ENCODE measurements at places on chromosomes 1 and 21. TPM values are rescaled to one million over a fixed set of nuclear protein-coding genes. Genes with fewer than 3 reads are reported as not detected.

Gene SLC1A7
- total RNA-seq = not detected

Gene CD2
- 0.35 TPM for total RNA-seq

Gene POU3F1
- not detected for total RNA-seq

Gene OR2M3
- total RNA-seq = not detected

- no peak for DNase-seq
These were observed at the start of gene RXRG for GRCh38 chr1:165444897-165445370. Gene RXRG (minus strand): TSS chr1:165445126. CDS start chr1:165444893, 233 bp downstream.
